ENCODE measurements at places on chromosomes 3 and 15. TPM values are rescaled to one million over a fixed set of nuclear protein-coding genes. Genes with fewer than 3 reads are reported as not detected.

- DNase-seq, result no peak
- H3K4me1 ChIP-seq, result no peaks in the 10 kb centered on the region
- peaks cover 3% of the 10 kb centered on the region for H3K36me3 ChIP-seq
- H3K27me3 ChIP-seq, result no peaks in the 10 kb centered on the region
- no peak overlapping the region for H3K4me3 ChIP-seq
- no peak overlapping the region for H3K27ac ChIP-seq
Observed at GRCh38 chr3:147157631-147158030, 248.7 kb downstream of the ZIC4 start.

DNA sequence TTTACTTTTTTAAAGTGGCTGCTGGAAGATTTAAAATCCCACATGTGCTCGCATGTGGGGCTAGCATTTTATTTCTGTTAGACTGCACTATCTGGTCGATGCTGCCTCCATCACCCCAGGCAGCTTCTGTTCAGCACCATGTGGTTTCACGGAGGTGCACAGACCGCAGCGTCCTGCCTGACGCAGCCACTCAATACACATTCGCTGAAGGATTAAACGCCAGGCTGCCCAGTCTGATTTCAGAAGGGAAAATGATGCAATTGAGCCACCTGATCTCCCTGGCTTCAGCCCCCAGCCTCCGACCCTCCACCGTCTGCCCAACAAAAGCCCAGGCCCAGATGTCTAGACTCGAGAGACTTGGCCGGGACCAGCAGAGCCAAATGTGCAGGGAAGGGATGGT lies 84.5 kb downstream of the MEGF11 start:
- no peak overlapping the region for H3K27ac ChIP-seq
- no peak overlapping the region for H3K4me3 ChIP-seq
- H3K4me1 ChIP-seq, result no peaks in the 10 kb centered on the region

GRCh38 chr15:76116138-76116885 lies 56.5 kb downstream of the TMEM266 start:
- H3K4me1 ChIP-seq, result no peaks in the 10 kb centered on the region
- no peak overlapping the region for H3K27ac ChIP-seq
- H3K36me3 ChIP-seq, result no peaks in the 10 kb centered on the region

DNA sequence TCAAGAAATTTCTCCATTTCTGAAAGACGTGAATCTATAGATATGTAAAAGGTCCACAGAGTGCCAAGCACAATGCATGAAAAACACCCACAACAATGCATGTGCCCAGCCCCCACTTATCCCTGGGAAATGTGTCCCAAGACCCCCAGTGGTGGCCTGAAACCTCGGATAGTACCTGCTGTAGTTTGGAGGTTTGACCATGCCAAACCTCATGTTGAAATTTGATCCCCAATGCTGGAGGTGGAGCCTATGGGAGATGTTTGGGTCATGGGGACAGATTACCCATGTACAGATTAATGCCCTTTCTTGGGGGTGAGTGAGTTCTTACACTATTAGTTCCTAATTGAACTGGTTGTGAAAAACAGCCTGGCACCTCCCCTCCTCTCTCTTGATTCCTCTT lies 21.4 kb upstream of the MYZAP start:
- no peaks in the 10 kb centered on the region for H3K27me3 ChIP-seq
- H3K27ac ChIP-seq, result no peak overlapping the region
- H3K36me3 ChIP-seq, result no peaks in the 10 kb centered on the region
- DNase-seq, result no peak
- no peak overlapping the region for H3K4me3 ChIP-seq

DNA sequence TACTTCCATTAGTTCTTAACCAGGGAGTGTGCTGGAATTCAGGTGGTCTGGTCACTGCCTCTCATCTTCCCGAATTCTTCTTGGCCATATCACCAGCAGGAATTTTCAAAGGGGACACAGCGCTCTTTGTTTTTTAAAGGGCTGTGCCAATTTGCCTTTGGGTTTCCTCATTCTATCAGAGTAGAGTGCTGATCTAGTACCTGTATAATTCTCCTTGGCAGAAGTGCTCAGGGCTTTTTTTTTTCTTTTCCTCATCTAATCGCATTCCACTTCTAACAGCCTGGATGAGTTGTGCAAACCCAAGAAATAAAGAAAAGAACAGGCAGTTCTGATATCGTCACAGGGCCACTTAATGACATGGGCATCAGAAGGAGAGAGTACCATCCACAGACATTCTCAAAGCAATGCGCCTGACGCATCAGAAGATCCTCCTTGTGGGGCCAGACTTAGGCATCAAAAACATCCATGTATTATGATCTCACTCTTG lies 121.0 kb downstream of the ASB7 start:
- H3K27ac ChIP-seq, result peak overlapping the region; percentile 97
- no peaks in the 10 kb centered on the region for H3K36me3 ChIP-seq
- H3K27me3 ChIP-seq, result no peaks in the 10 kb centered on the region
- peaks cover 3% of the 10 kb centered on the region for H3K4me1 ChIP-seq
- no peak overlapping the region for H3K4me3 ChIP-seq

- no peak overlapping the region for H3K4me3 ChIP-seq
- H3K27me3 ChIP-seq, result no peaks in the 10 kb centered on the region
- peak overlapping the region; percentile 82 for H3K27ac ChIP-seq
- no peaks in the 10 kb centered on the region for H3K36me3 ChIP-seq
- H3K4me1 ChIP-seq, result no peaks in the 10 kb centered on the region
- DNase-seq, result no peak
Observed at GRCh38 chr15:67133738-67134066, 68.3 kb downstream of the SMAD3 start.

DNA sequence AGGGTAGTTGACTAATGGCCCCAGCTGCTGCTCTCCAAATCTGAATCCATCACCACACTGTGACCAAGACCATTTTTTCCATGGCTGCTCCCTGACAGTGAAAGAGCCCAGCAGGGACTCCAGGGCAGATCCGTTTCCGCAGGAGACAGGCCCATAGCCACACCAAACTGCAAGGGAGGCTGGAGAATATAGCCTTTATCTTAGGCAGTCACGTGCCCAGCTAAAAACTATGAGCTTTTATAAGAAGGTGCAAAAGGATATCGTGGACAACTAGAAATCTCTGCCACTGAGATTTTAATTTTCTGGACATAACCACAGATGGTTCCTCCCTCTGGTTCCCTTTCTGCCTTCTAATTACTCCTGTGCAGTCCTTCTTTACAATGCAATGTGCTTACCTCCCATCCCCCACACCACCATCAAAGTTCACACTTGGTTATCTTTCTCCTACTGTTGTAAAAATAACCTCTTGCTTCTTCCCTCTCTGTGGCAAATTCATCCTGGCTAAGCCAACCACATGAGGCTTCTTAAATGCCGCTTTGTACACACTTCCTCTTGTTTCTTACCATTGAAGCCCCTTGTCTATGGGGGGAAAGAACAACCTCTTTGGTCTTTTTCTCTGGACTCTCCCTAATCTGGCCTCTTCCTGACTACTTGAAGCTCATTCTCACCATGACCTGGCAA lies 233.7 kb downstream of the SHQ1 start:
- H3K27me3 ChIP-seq, result no peaks in the 10 kb centered on the region
- no peak overlapping the region for H3K4me3 ChIP-seq
- DNase-seq, result no peak
- H3K36me3 ChIP-seq, result no peaks in the 10 kb centered on the region

- H3K27ac ChIP-seq, result no peak overlapping the region
- no peaks in the 10 kb centered on the region for H3K4me1 ChIP-seq
- no peaks in the 10 kb centered on the region for H3K36me3 ChIP-seq
- no peaks in the 10 kb centered on the region for H3K27me3 ChIP-seq
- DNase-seq, result no peak
Observed at GRCh38 chr15:23482764-23483489, 35.9 kb upstream of the GOLGA6L2 start.

- no peak overlapping the region for H3K27ac ChIP-seq
- no peaks in the 10 kb centered on the region for H3K27me3 ChIP-seq
- H3K4me3 ChIP-seq, result no peak overlapping the region
- H3K36me3 ChIP-seq, result no peaks in the 10 kb centered on the region
- H3K4me1 ChIP-seq, result no peaks in the 10 kb centered on the region
Observed at GRCh38 chr3:113867506-113867905, 28.9 kb downstream of the GRAMD1C start.

DNA sequence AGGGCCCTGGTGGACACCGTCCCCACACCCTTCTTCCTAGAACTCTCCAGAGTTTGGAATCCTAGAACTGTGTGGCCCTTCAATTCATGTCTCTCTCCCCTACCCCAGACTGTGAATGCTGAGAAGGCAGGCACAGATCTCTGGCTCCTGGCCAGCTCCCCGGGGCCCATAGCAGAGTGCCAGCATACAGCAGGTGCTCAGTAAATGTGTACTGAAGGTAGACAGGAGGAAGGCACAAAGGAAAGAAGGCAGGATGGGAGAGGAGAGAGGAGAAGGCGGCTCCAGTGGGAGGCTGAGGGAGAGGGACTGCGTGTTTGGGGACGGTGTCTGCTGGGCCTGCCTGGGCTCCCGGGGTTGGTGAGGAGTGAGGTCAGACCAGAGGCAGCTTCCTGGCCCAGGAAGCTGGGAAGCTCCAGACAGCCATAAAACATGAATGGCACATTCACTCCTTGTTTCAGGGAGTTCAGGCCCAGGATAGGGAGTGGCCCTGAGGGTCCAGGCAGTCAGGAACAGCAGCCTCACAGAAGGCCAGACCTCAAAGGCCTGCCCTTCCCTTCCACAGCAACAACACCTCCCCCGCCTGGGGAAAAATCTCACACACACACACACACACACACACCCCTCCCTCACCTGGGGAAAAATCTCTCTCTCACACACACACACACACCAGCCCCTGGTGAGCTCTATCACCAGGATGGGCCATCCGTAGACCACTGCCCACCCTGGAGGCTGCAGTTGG lies 137.1 kb upstream of the PRR20G start:
- H3K36me3 ChIP-seq, result no peaks in the 10 kb centered on the region
- H3K27me3 ChIP-seq, result no peaks in the 10 kb centered on the region
- H3K4me1 ChIP-seq, result no peaks in the 10 kb centered on the region
- no peak overlapping the region for H3K27ac ChIP-seq

- H3K4me3 ChIP-seq, result no peak overlapping the region
- no peak for DNase-seq
- no peaks in the 10 kb centered on the region for H3K4me1 ChIP-seq
- H3K27me3 ChIP-seq, result no peaks in the 10 kb centered on the region
- no peaks in the 10 kb centered on the region for H3K36me3 ChIP-seq
Observed at GRCh38 chr3:16548721-16549120, 35.2 kb upstream of the RFTN1 start.

DNA sequence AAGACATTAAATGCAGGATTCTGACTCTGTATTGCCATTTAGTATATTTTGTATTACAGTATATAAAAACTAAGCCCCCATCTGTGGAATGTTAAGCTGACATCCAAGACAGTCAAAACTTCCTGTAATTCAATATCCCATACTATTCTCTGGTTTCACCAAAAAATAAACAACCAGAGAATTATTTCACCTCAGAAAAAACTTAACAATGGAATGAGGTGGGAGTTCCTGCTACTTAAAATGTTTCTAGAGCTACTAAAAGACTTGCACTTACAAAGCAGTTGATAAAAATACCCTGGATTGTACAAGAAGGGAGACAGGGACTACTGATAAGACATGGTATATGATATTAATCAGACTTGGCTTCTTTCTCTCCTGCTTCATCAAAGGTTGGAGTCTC lies 8.3 kb downstream of the ARL13B start:
- H3K4me1 ChIP-seq, result no peaks in the 10 kb centered on the region
- no peak overlapping the region for H3K27ac ChIP-seq
- H3K27me3 ChIP-seq, result no peaks in the 10 kb centered on the region
- no peaks in the 10 kb centered on the region for H3K36me3 ChIP-seq

DNA sequence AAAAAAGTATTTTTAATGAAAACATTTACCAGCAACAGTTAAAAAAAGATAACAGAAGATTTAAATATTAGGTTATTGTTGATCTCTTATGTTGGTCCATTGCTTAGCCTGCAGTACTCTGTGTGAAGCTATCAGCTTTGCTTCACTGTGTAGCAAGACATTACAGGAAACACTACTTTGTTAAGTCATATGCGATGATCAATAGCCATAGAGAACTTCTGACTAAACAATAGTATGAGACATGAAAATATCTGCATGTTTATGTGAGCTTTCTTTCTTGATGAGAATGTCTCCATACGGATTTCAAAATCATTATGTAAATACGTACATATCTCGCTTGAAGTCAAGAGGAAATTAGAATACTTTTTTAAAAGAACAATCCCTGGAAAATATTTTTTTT lies 27.0 kb upstream of the CAPN3 start:
- H3K27ac ChIP-seq, result no peak overlapping the region
- no peaks in the 10 kb centered on the region for H3K4me1 ChIP-seq
- H3K4me3 ChIP-seq, result no peak overlapping the region
- no peaks in the 10 kb centered on the region for H3K36me3 ChIP-seq
- no peaks in the 10 kb centered on the region for H3K27me3 ChIP-seq

GRCh38 chr3:50610992-50611463 lies 546 bp downstream of the CISH start:
- H3K27me3 ChIP-seq, result no peaks in the 10 kb centered on the region
- peaks cover 41% of the 10 kb centered on the region for H3K4me1 ChIP-seq
- peak overlapping the region; percentile 61 for H3K4me3 ChIP-seq
- H3K36me3 ChIP-seq, result no peaks in the 10 kb centered on the region
- H3K27ac ChIP-seq, result peak overlapping the region; percentile 91

GRCh38 chr3:175729466-175729865 lies 870.3 kb downstream of the NAALADL2 start:
- DNase-seq, result no peak
- H3K36me3 ChIP-seq, result no peaks in the 10 kb centered on the region
- no peak overlapping the region for H3K27ac ChIP-seq
- no peaks in the 10 kb centered on the region for H3K4me1 ChIP-seq
- H3K4me3 ChIP-seq, result no peak overlapping the region
- H3K27me3 ChIP-seq, result no peaks in the 10 kb centered on the region

DNA sequence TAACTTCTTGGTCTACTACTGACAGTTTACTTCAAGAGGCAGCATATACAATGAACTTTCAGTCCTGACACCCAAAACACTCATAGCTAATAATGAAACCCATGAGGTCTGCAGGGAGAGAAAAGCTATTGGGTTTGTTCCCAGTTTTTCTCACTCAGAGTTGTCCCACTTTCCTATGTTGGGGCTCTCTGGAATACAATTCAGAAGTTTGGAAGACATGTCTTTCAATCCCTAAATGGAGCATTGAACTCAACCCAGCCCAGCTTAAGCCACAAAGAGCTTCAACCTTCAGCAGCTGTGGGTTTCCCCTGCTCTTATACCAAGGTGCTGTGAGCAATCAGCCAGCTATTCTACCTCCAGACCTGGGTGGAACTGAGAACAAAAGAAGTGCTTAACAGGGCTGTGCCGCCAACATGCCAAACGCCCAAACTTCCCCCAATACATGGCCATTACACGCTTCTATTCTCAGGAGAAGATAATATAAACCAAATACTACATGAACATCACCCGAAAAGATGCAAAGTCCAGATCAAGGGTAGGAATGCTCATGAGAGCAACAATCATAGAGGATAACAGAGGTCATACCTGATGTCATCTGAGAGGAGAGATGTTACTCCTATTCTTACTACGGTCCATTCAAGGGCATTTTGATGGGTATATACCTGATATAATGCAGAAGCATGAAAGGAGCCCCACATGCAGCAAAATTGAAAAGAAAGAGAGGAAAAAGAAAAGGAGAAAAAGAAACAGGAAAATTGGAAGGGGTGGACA lies 131.2 kb upstream of the TGFBR2 start:
- no peak overlapping the region for H3K4me3 ChIP-seq
- H3K36me3 ChIP-seq, result no peaks in the 10 kb centered on the region
- no peaks in the 10 kb centered on the region for H3K27me3 ChIP-seq
- H3K27ac ChIP-seq, result no peak overlapping the region
- DNase-seq, result no peak

- no peak for DNase-seq
- H3K36me3 ChIP-seq, result peaks cover 45% of the 10 kb centered on the region
- H3K4me1 ChIP-seq, result no peaks in the 10 kb centered on the region
- no peak overlapping the region for H3K27ac ChIP-seq
- H3K27me3 ChIP-seq, result no peaks in the 10 kb centered on the region
- H3K4me3 ChIP-seq, result no peak overlapping the region
Observed at GRCh38 chr3:50100386-50100785, 11.7 kb downstream of the RBM5 start.

CAMK2N2 gene
- total RNA-seq, result not detected

THAP10 gene
- 5.9 TPM for total RNA-seq

GUCA1C gene
- not detected for total RNA-seq

SLC9C1 gene
- 0.48 TPM for total RNA-seq

CYP19A1 gene
- total RNA-seq, result 6.9 TPM

SLC24A5 gene
- total RNA-seq, result not detected

CD96 gene
- 1.4 TPM for total RNA-seq
